ENCODE measurements at places on chromosomes 6 and 20.

GRCh38 chr6:63785006-63785405, 149.4 kb downstream of the PHF3 start:
- no peak for DNase-seq

GRCh38 chr6:31806470-31807272, at the start of gene LSM2:
Gene LSM2, minus strand, starts transcription at chr6:31806966. Its CDS starts 209 bp downstream, at chr6:31806757.
- peak; percentile 93 for DNase-seq

DNA sequence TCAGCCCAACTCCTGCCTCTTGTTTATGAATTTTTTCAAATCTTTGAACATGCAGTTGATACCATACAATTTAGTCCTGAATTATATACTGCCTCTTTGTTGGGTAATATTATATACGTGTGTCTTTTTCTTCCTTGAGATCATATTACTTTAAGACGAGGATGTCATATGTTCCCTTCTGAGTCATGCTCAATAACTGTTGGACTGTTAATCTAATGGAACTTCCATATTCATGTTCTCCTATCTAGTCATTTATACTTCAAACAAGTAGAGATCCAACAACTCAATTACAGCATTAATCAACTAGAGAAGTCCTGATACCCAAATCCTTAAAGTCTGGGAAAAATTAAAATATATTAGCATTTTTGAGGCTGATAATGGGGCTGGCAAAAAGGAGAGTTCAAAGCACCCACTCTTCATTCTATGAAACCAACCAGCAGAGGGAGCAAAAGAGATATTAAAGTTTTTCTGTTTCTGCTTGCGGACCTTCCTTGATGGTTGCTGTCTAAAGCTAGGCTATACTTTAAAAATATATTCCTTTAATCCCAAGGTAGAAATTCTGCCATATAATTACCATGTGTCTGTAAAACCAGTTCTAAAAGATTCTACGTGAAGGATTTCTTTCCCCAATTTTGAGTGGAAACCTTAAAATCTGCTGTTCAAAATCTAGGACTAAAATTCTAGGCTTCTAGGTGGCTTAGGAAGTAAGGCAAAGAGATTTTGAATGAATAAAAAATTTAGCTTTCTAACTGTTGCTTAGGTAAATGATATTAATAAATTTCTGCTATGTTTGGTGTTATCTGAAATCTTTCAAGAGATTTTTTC, 498.9 kb downstream of the BCKDHB start:
- DNase-seq = no peak

- DNase-seq = no peak
These were observed 19.5 kb downstream of the KIAA0408 start for GRCh38 chr6:127439718-127440117.

DNA sequence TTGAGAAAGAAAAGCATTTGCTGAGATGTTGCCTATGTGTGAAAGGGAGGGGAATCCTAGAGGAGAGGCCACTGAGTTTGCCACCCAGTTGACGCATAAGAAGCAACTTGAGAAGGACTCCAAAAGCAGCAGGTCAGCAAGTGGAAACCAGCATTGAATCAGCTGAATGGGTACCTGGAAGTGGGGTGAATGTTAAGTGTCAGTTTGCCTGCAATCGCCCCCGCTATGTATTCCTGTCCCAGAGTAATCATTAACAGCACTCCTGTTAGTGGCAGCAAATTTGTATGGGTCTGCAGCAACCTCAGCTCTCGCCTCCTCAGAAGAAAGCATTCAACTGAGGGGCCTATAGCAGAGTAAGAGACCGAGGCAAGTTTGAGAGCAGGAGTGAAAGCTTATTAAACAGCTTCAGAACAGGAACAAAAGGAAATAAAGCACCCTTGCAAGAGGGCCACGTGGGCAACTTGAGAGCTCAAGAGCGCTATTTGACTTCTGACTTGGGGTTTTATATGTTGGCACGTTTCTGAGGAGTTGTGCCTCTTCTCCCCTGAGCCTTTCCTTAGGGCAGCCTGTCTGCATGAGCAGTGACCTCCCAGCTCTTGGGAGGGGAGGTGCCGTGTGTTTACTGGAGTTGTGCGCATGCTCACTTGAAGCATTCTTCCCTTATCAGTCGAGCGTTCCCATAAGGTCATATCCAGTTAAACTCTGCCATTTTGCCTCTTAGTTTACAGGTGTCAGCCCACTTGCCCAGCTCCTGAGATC, 122.6 kb upstream of the PHACTR1 start:
- DNase-seq = no peak

- DNase-seq = no peak
These were observed 144.0 kb downstream of the GJA1 start for GRCh38 chr6:121579478-121579877.

DNA sequence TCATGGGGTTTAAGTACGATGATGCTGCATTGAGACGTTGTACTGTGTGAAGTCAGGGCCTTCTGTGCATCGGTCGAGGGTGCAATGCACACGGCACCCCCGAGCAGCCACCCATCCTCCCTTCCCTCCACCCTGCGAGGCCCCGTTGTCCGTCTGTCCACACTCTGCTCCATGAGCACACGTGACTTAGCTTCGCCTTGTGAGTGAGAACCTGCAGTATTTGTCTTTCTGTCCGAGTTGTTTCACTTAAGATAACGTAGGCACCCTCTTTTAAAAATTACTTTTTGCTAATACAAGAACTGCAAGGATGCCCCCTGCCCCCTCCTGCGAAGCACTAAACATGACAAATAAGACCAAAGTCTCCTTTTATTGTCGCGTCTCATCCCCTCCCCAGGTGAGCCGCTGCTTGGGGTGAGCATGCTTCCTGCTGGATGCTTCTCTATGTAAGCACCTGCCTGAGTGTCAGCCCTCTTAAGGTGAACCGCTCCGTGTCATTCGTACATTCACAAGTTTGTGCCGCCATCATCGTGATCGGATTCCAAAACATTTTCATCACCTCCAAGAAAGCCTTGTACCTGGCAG, 3.6 kb upstream of the RBBP8NL start:
- DNase-seq = no peak

GRCh38 chr20:57749869-57750268, 40.1 kb upstream of the PMEPA1 start:
- DNase-seq = no peak

DNA sequence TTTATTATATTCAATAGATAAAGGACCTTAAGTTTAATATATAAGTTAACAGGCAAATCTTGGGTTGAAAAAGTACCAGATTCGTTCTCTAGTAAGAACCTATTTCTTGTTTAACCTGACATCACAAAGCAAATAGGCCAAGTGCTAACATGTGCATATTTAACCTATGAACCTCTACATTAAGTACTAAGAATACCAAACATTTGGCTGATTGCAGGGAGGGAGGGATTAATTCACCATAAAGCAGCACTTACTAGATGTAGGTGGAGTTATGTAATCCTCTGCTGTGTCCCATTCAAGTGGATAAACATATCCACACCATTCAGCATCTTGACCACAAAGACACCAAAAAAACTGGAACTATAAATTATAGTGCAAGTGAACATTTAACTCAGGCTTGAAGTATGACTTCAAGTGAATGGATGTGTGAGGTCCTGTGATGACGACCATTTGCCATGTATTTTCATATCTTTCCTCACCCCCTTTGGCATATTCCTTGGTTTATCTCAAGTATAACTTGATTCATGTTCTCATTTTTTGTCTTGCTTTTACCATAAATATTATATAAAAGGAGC, 10.2 kb downstream of the STX11 start:
- no peak for DNase-seq

DNA sequence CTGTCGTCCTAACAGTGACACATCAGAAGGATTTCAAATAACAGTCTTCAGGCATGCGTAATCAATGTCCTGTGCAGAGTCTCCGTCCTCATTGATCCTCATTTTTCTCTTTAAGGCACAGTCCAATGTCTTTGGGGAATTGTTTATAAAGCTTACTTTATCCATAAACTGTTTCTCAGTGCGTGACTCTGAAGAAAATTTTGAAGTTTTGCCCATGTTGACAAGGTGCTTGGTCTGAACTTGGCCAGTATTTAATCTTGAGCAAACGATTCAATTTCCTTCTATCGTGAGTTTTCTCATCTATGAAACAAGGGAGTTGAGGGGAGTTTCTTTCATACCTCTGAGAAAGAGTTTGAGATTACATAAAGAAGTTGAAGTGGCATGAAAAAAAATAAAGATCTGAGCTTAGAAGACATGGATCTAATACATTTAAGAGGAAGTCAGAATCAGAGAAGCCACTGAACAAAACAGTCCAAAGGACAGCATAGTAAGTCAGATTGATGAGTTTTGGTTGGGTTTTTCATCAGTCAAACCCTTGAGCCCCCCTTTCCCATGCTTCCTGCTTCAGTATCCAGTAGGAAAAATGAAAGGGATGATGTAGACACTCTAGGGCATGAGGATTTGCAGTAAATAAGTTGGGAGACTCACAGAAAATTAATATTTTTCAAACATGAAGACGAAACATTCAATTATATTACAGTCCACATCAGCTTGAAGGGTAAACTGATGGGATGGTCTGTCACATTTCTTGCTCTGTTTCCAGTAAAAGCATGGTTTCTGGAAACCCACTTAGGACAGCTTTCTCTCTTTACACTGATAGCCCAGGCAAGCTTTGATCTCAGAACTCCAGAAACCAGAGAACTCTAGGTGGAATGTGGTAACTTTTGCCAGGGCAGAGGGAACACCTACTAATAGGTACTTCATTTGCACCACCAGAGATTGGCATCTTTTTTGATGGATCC, 8.1 kb downstream of the EDN1 start:
- no peak for DNase-seq

- DNase-seq = no peak
These were observed 64.5 kb upstream of the SNX9 start for GRCh38 chr6:157758516-157759023.

DNA sequence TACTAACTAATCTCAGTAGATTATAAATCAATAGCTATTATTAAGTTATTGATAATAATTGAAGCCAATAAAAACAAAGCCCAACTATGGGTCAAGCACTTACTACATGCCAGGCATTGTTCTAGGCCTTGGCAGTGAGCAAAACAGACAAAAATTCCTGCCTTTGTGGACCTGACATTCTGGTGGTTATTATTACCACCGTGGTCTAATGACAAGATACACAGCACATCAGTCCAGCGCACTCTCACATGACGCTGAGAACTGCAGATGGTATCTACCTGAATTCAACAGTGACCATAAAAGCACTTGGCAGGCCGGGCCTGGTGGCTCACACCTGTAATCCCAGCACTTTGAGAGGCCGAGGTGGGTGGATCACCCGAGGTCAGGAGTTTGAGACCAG, 121.4 kb downstream of the ZMYND8 start:
- DNase-seq = no peak

- no peak for DNase-seq
These were observed 314.2 kb downstream of the CDC5L start for GRCh38 chr6:44701637-44702101.

GRCh38 chr6:54134935-54135334, 23.7 kb downstream of the MLIP start:
- DNase-seq = no peak

DNA sequence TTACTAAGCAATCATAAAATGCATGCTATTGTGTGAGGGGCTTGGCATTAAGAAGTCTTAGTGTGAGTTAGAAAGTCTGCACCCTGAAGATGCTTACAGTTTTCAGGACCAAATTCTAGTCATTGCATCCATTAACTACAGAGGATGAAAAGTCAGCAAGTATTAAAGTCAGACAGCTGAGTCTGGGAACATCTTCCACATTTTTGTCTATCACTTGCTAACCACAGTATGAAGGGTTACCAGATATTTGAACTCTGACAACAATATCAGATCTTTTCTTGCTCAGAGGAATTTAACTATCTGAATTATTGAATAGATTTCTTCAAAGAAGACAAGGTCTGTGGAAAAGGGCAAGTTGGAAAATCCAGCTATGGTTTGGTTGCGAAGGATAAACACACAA, 264.4 kb downstream of the BTBD9 start:
- no peak for DNase-seq

- DNase-seq = no peak
These were observed 3.0 kb upstream of the ZBTB24 start for GRCh38 chr6:109486068-109486467.

GRCh38 chr6:108163644-108164542, 1.9 kb upstream of the NR2E1 start:
- DNase-seq = no peak

- DNase-seq = no peak
These were observed at the start of gene CCR6 for GRCh38 chr6:167122827-167123657. Gene CCR6, plus strand, starts transcription at chr6:167123096. Its CDS starts 13,039 bp downstream, at chr6:167136135.

DNA sequence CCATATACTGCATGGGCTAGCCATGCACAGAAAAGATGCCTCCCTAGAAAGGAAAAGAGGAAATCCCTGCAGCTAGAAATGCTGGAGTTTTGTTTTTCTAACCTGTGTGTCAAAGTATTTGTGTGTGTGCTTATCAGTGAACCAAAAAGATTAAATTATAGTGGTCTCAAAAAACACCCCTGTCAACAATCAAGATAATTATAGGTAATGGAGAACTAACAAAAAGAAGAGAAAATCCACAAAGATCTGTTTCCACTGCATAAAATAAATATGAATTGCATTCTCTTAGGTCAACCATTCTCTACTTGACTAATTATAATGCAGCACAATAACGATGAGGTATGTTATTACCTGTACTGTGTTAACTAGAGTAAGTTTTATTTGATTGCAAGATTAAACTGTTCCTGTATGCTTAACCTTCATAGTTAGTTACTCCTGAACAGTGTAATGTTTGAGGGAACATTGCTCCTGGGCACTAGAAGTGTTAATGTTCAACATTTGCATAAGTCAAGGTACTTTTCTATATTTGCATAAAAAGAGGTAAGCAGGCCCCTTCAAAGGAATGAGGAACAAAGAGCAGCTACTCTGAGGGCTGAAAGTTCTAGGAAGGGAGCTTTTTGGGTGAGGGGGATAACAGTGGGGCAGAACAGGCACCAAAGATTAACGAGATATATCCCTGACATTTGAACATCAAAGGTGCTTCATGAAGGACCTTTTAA, 212.1 kb downstream of the BTBD9 start:
- no peak for DNase-seq

DNA sequence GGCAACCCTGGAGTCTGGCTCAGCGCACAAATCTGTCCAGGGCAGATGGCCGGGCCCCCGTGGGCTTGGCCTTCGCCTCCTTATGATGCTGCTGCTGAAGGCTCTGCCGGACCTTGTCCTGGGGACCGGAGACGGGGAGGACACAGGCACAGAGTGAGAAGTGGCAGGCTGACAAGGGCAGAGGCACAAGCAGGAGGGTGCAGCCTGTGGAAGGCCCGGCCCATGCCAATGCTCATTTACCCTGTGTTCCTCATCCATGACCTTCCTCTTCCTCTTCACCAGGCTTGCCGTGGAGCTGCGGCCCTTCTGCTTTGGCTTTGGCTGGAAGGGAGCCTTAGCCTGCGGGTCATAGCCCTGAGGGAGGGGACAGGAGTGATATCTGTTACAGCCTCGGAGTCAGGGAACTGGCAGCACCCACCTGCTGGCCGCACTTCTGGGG, 2.4 kb downstream of the B3GALT4 start:
- DNase-seq = no peak

GRCh38 chr6:157383471-157383870, 2.5 kb downstream of the ZDHHC14 start:
- no peak for DNase-seq

GRCh38 chr6:87684895-87685654, 17.0 kb downstream of the AKIRIN2 start:
- DNase-seq = no peak

- no peak for DNase-seq
These were observed 99.3 kb downstream of the TTLL2 start for GRCh38 chr6:167424060-167424673.
